Stimulated activated CD4-positive, alpha-beta T cell treated with anti-CD3 and anti-CD28 coated beads, Interleukin-15, amount 100 ng/mL, for 48 hours (primary cell): ENCODE measurements at places on chromosomes 7 and 10.

DNA sequence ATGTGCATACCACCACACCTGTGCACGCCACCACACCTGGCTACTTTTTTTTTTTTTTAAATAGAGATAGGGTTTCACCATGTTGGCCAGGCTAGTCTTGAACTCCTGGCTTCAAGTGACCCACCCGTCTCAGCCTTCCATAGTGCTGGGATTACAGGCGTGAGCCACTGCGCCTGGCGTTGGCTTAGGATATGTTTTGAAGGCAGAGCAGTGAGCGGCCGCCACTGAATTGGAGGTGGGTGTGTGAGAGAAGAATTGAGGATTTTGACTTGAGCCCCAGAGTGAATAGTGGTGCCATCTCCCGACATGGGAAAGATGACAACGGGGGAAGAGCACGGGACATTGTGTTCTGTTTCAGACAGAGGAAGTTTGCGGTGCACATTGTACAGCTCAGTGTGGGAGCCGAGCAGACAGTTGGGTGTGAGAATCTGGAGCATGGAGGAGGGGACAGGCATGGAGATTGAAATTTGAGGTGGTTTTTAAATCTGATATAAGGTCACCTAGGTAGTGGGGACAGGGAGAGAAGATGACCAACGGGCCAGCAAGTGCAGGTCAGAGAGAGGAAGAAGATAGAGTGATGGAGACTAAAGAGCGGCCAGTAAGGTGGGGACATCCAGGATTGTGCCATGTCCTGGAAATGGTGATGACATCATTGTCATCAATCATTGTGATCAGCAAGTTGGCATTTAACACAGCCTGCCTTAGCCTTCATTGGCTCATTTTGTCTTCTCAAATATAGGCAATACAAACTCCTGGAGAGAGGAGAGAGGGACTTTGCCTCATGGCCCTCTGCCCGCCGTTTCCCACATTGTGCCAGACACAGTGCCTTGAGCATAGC, 35.8 kb downstream of the VWA2 start:
- no peak for DNase-seq

DNA sequence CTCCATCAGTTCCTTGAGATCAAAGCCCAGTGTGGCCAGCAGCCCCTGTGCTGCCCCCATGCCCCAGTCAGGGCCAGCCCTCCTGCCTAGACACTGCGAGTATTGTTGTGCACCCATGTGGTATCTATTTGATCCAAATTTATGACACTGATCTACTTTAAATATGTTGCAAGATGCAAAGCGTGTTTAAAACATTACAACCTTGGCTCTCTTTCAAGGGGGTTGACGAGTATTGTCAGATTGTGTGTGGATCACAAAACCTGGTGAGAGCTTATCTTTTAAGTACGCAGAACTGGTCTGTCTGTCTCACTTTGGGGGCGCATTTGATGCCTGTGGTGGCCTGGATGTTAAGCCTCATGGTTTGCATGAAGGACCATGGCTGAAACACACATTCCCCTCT, 108.9 kb downstream of the COL13A1 start:
- DNase-seq = no peak

DNA sequence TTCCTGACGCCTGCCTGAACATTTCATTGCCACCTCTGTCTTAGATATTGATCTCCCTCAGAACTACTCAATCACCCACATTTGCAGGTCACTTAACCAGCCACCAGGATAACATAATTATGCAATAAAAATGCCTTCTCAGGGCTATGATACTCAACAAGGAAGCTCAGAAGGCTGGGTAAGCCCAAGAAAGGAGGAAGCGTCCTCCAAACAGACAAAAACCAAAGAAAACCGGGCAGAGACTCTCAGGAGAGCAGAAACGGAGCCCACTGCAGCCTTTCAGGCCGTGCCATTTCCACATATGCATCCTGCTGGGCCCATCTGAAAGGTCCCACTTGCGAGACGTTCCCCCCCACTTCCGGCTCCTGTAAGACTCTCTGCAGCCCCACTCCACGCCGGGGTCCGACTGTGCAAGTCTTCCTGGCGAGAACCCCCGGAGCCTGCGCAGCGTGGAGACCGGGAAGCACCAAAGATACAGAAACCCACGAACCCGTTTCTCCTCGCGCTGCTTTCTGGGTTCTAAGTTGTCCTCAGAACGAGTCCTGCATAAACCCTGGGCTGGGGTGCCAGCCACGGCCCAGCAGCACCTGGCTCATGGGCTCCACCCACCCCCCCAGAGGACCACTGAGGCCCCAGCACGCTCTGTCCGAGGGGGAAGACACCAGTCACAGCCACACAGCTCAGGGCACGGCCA, 83.7 kb downstream of the DIP2C start:
- no peak for DNase-seq

DNA sequence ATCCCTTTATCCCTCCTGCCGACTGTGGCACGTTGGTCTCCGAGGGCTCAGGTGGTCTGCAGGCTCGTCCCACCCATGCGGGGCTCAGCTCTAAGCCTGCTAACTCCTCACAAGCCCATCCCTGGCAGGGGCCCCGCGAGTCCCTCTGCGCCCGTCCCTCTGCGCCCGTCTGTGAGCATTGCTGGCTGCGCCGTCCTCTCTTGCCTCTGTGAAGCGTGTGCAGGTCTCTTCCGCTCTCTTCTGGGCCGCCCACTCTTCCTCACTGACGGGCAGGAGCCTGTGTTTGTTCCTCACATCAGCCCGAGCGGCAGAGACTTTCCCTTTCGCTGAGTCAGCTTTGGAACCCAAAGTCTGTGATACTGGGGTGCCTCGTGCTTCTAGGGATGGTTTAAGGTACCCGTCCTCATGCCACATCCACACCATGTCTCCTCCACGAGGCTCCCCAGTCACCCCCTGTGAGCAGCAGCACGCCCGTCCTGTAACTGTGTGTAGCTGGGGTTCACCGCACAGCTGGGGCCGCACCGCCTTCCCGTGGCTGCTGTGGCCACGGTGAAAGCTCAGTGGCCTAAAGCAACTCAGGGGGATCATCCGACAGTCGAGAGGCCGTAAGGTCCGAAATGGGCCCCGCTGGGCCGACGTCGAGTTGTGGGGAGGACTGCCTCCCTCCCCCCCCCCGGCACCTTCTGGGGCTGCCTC, 35.5 kb downstream of the ADGRA1 start:
- DNase-seq = no peak

DNA sequence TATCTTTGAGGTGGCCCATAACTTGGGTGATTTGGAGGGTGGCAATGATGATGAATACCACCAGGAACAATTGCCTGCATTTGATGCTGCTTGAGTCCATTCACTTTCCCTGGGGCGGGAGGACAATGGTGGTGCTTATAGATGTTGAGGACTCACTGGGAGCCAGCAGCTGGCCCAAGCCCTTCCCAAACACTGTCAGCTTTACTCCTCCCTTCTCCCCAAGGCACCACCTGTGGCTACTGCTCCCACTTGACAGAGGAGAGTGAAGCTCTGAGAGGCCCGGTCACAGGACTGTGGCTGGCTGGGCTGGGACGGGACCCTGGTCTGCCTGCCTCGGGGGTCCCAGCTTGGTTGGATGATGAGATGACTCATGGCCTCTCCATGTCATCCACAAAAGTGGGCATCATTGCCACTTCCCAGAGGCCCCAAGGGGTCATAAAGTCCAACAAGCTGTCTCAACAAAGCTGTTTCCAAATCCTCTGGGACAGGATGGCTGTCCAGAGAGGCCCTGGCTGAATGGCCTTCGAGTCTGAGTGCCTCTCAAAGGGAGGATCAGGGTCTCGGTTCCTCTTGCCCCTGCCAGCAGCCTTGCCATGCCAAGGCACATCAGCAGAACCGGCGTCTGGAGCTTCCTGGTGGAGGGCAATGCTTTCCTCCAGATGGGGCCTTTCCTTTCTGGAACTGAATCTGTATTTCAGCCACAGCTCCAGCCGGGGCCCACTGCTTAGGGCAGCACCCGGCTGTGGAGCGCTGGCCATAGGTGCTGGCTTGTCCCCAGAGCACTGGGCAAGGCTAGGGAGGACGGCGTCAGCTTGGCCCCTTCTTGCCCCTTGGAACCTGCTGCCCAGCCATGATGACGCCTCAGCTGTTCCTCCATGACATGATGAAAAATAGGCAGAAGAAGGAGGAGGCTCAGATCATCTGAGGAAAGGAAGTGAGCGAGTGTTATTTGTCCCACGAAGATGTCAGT, 47.0 kb upstream of the PLEKHA1 start:
- DNase-seq = no peak

- DNase-seq = no peak
These were observed 296.1 kb upstream of the SEMA3A start for GRCh38 chr7:84490661-84491060.

GRCh38 chr7:140161047-140161446, 15.7 kb downstream of the KDM7A start:
- no peak for DNase-seq

GRCh38 chr7:116222501-116222900, 12.2 kb downstream of the TES start:
- DNase-seq = no peak

DNA sequence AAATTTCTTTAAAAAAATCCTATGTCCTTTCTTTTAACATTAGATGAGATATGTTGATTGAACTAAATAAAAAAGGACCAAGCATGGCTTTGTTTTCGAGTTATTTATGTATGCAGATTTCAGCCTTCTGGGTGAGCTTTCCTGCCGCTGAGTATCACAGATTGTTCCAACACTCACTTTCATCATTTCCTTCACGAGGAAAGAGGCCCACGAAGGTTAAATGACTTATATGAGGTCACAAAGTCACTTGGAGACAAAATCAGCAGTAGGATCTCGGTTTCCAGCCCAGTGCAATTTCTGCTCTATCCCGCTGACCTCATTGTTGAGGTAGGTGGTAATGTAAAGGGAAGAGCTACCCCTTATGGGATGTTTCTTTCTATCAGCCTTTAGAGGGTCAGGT, 226.8 kb downstream of the SKAP2 start:
- no peak for DNase-seq

GRCh38 chr10:4939224-4940072, 23.8 kb upstream of the AKR1C1 start:
- no peak for DNase-seq
